GM03348 (cell line): ENCODE measurements at places on chromosomes 4 and X.

GRCh38 chrX:130304587-130305368, 34.9 kb upstream of the SLC25A14 start:
- DNase-seq, result no peak

DNA sequence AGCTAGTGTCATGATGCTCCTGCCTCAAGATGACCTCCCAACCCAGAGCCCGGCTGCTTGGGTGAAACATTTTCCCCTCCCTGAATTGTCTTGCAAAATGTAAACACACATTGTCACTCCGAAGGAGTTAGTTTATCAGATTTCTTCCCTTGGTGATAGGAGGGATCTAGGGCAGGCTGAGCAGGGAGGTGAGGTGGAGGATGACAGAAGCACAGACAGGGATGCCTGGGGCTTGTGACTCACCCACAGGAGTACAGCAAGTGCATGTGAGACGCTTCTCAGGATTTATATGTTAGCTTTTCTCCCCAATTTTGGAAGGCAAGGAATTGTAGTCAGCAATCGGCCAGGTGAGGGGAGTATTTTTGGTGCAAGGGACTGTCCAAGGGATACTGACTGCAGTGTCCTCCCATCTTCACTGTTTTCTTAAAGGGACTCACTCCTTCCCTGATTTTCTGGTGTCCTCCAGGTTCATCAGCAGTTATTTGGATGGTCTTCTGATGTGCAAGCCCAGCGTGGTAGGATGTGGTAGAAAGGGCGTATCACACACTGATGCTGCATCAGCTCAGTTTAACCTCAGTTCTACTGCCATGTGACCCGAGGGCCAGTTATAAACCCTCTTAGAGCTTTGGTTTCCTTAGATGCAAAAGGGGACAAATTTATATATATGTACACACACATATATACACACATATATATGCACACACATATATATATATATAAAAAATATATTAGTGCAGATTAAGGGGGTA, 46.2 kb upstream of the IGFBP7 start:
- DNase-seq, result no peak

GRCh38 chr4:96713271-96713850, 873.5 kb downstream of the PDHA2 start:
- DNase-seq, result no peak

- DNase-seq, result no peak
Measured at GRCh38 chr4:35463251-35463952, 780.9 kb downstream of the ARAP2 start.

- no peak for DNase-seq
Measured at GRCh38 chr4:2886161-2886560, 42.5 kb downstream of the ADD1 start.
